ENCODE measurements at places on chromosomes 3 and 15.

- DNase-seq, result no peak
These were observed 84.9 kb downstream of the TBC1D2B start for GRCh38 chr15:77992356-77993222.

DNA sequence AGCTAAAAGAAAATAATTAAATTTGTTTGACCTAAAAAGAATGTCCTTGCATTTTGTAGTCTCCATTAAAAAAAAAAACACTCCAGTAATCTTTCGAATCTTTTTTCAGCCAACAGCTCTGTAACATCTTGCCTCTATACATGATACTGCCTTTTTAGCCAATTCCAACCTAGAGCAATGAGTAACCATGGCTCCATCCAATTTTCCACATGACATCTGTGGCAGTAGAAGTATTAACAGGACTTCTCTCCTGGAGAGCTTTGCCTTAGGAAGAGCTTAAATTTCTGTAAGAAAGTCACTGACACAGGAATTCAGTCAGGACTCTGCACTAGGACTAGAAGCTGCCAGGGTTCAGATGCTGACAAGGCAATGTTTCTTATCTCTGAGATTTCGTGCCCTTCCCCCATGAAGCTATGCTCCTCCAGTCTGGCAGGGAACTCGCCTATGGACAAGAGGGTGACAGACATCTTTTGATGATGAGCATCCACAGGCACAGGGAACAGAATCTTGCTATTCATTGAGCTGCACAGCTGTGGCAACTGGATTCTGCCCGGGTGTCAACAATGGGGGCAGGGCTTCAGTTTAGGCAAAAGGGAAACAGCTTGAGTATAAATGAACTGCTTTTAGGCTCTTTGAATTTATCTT lies 81.8 kb downstream of the ALCAM start:
- no peak for DNase-seq

DNA sequence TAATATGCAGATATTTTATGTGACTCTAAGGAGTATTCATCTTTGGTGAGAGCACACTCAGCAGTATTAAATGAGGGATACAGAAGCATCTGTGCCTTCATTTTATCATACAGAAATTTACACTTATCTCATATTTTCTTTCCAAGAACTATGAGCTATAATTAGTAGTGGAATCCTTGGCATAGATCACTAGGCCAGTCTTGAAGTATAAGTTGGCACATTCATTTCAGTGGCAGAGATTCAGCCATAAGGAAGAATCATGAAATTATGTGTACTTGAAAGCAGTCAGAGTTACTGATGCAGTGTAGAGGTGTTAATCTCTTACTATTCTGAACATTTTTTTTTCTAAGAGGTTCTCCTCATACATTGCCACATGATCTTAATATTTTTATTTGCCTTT lies 393.6 kb upstream of the GOLIM4 start:
- DNase-seq, result no peak

DNA sequence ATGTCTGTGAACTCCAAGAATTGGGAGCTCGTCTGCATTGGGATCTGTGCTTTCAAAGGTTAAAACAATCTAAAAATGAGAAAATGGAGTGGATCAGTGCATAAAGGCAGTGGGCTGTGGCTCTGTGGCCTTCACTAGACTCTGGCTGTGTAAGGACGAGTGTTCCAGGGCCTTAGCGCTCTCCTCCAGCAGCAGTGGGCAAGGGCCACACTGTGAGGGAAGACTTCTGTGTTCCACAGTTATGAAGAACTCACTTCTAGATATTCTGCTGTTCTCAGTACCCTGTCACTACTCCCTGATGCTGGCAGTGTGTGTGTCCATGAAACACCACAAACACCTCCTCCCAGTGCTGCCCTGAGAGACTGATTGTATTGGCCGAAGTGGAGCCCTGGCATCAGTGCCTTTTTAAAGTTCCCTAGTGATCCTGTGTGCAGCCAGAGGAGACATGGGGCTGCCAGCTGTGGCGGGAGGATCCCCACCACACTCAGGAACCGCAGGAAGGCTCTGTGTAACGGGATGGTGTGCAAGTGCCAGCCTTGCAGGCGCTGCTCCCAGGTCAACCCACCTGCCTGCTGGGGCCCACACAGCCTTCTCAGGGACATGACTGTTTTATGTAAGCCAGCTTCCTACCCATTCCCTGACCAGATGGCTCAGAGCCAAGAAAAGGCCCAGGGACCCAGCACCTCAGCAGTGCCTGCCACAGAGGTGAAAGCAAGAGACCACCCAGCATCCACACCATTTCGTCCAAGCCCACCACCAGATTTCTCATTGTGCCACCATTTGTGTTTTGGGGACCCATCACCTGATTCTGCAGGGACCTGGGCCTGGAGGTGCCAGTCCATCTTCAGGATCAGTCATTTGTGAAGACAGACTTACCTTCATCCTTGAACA lies 40.4 kb downstream of the ABTB1 start:
- DNase-seq, result no peak

DNA sequence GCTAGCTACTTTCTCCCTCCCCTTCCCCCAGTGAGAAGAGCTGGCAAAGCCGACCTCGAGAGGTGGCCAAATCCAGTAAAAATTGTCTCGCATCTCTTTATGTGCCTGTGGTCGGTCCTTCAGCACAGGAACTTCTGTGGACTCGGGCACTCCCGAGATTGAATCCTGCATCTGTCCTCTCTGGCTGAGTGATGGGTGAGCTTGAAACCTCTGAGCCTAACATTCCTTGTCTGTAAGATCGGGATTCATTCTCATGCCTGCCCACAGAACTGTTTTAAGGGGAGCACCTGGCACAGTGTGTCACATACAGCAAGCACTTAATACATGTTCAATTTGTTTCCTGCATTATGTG lies 11.3 kb downstream of the CX3CR1 start:
- no peak for DNase-seq

GRCh38 chr15:69627548-69628158 lies 175.0 kb downstream of the RPLP1 start:
- no peak for DNase-seq

DNA sequence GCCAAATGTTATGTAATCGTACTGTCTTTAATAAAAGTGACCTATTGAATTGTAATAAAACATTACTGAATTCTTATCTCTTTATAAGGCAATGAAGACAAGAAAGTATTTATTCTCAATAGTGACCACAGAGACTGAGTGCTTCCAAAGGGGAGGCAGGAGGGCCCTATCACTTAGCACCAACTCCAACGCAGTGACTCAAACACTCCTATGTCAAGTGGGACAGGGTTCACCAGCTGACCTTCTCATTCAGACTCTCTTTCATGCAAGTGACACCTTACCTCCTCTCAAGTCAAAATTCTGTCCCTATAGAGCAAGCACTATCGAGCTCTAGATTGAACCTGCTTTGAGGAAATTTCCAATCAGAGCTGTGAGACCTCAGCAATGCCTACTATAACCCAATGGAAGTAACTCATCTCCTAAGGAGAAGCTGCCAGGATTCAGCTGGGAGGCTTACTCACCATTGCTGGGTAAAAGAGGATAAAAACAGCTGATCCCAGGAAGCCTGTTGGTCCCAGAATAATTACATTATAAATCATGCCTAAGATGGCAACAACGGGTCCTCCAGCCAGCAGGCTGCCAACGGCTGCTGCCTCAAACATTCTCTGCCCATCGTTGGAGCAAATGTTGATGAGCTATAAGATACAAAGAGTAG lies 35.6 kb downstream of the ABCC5 start:
- no peak for DNase-seq

GRCh38 chr3:102447272-102447671 lies 12.5 kb downstream of the ZPLD1 start:
- no peak for DNase-seq

- DNase-seq, result peak; percentile 38
These were observed 16.6 kb upstream of the EXOG start for GRCh38 chr3:38479431-38480092.

DNA sequence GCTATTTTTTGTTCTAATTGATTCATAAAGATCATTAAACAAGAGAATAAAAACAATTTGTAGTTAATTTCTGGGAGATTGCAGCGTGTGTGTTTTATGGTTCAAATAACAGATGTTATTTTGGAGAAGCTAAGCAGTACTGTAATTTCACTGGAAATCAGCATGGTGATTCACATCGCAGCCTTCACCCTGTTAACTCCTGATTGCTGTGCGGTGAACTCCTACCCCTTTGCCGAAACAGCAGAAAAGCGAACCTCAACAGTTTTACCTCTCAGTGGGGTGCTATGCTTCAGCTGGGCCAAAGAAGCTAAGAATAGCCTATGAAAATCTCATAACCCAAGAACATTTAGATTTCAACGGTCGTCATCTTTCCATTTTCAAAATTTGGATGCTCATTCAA lies 441.5 kb upstream of the RARB start:
- DNase-seq, result no peak

- DNase-seq, result no peak
These were observed 4.9 kb upstream of the MYZAP start for GRCh38 chr15:57586661-57587424.

DNA sequence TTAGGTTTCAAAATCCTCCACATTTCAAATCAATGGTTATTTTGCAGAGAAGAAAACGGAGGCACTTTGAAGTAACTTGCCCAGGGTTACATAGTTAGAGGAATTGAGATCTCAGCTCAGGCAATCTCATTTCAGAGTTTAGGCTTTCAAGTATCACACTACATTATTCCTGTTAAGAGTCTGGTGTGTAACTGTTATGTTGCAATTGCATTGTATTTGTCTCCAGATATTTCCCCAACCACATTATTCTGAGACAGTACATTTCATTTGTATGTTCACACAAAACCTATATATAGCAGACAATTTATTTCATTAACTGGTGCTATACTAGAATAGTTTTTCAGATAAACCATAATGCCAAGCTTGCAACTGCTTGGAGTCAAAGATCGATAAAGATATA lies 154.2 kb upstream of the TSPAN3 start:
- DNase-seq, result no peak

DNA sequence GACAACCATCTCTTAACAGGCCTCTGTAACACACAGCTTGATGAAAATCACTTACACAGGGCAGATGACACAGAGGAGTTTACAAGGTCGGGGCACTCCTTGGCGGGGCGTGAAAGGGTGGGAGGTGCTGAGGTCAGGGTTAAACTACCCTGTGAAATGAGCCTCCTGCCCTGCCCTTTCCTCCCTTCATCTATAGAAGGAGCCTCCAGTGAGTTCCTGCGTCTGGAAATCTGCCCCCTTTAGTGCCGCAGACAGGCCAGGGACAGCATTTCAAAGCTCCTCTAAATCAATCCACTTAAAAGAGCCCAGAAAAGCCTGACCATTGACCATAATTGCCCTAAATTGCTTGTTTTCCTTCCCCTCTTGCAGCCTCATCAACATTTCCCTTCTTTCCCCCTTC lies 1.9 kb downstream of the ROBO1 start:
- no peak for DNase-seq

DNA sequence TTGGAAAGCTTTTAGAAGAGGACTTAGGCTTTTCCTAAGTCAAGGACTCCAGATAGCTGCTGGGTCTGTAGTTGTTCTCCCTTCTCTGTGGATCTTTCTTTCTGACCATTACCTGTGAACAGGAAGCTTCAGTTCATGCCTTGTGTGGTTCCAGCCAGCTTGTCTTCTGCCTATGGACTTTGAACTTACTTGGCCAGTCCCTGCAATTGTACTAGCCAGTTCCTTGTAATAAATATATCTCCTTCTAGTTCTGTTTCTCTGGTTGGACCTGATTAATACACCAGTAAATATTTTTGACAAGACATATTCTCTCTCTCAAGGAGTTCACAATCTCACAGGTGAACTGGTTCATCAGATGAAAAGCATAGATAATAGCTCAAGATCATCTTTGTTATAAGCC lies 341.3 kb upstream of the DPPA4 start:
- no peak for DNase-seq

DNA sequence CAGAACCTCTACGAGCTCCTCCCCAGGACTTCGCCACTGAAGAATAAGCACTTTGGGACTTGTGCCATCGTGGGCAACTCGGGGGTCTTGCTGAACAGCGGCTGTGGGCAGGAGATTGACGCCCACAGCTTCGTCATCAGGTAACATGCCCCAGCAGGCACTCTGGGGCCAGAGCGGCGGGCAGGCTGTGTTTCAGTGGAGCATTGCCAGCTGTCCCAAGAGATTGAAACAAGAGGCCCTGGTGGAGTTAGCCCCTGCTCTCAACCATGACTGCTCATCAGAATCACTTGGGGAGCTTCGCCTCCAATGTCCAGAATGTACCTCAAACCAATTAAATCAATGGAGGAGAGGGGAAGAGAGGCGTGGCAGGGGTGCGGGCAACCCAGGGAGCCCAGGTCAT lies 44.8 kb downstream of the ST8SIA2 start:
- DNase-seq, result no peak

DNA sequence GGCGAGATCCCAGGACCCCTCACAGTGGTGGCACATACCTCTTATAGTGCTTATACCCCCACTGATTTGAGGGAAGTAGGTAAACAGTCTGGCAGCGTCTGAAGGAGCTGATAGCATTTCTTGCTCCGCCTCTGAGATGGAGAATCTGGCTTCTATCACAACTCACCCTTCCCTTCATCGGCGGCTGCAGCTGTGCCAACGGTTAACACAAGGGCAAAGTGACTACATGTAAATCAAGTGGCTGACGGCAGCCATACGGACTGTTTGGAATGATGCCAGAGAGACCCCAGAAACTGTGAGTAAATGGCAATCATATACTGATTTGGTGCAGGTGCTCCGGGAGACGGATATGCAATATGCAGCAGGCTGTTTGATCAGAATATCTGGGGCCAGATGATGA lies 66.8 kb upstream of the UNC13C start:
- DNase-seq, result no peak

DNA sequence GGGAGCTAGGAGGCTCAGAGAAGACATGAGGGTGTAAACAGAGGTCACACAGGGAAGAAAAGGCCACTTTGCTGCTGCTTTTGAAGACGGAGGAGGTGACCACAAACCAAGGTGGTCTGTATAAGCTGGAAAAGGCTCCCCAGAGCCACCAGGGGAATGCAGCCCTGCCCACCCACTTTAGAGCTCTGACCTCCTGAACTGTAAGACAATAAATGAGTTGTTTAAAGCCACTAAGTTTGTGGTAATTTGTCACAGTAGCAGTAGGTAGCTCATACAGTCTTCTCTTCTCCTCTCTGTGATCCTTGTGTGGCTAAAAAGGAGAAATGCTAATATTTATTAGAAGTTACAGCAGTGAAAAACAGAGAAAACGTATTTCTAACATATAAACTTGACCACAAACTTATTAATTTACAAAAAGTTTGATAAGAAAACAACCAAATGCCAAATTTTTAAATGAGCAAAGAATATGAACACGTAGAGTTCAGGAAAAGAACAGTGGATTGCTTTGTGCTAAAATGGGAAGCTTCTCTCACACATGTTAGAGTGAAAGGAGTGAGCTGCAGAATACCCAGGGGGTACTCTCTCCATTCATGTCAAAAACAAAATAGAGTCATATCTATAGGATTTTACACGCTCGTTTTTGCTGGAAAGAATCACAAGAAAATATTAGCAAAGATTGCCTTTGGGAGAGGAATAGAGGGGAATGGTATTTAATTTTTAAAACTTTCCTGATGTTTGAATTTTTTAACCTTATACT lies 71.0 kb downstream of the NOX5 start:
- no peak for DNase-seq

GRCh38 chr15:76107169-76107568 lies 47.4 kb downstream of the TMEM266 start:
- DNase-seq, result no peak

DNA sequence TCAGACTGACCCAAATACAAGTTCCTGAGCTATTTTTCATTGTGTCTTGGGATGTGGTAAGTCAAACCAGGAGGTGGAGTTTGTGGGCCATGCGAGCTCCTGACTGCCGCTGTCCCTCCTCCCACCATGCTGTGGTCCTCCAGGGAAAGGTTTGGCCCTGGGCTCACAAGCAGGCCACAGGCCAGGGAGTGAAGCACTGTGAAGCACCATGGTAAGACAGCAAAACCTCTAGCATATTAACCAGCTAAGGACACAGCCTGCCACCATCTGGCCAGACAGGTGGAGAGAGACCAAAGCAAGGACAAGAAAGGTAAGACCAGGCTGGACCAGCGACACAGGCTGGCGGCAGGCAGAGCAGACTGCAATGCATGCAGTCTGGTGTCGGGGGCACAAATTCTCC lies 15.3 kb downstream of the RAB43 start:
- DNase-seq, result no peak
